ENCODE measurements at places on chromosomes 12 and 14. TPM values are rescaled to one million over a fixed set of nuclear protein-coding genes. Genes with fewer than 3 reads are reported as not detected.

Gene NELL2
- 6.0 TPM for total RNA-seq

Gene KRT85
- total RNA-seq = not detected

DNA sequence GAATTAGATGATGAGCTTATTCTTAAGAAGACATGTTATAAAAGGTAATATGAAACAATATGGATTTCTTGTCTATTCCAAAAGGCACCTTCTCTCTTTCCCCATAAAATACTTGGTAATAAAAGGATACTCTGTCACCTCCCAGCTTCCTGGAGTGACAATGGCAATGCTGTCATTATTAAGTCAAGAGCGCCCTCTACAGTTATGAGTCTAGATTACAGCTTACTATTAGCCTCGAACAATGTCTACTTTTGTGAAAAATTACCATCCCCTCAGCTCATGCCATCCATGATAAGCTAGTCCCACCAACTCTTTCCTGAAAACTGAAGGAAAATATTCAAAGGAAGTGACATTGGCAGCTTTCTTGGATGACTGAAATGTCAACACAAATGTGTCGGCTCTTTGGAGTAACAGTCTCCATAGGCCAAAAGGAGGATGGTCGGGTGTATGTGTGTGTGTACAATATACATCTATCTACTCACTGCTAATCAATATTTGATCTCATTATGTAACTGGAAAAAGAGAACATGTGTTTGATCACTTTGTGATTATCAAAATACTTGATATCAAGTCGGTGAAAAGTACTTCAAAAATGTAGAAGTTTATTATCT, 48.7 kb upstream of the CDKN3 start:
- H3K27ac ChIP-seq = no peak overlapping the region
- DNase-seq = no peak

GRCh38 chr12:89384050-89384758, 31.9 kb upstream of the DUSP6 start:
- peaks cover 29% of the 10 kb centered on the region for H3K4me1 ChIP-seq
- peak overlapping the region; percentile 54 for H3K27ac ChIP-seq
- H3K4me3 ChIP-seq = peak overlapping the region; percentile 59

GRCh38 chr12:107385509-107385908, 292.2 kb upstream of the CRY1 start:
- H3K36me3 ChIP-seq = no peaks in the 10 kb centered on the region
- H3K27me3 ChIP-seq = no peaks in the 10 kb centered on the region
- no peak overlapping the region for H3K27ac ChIP-seq
- H3K4me3 ChIP-seq = no peak overlapping the region

DNA sequence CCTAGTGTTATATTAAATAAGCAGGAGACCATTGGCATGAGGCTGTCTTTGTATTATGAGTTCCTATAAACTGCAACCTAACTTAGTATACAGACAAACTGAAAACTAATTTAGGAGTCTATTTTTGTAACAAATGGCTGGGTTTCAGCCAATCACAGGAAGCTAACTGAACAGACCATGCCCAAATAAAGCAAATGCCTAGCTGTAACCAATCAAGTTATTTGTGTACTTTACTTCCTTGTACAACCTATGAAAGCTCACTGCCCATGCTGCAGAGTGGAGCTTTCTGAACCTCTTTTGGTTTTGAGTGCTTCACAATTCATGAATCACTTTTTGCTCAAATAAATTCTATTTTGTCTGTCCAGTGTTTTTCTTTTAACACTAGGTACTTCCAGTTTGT, 41.6 kb downstream of the GUCY2C start:
- no peak overlapping the region for H3K4me3 ChIP-seq
- no peaks in the 10 kb centered on the region for H3K27me3 ChIP-seq
- no peak for DNase-seq
- H3K36me3 ChIP-seq = no peaks in the 10 kb centered on the region
- H3K4me1 ChIP-seq = peaks cover 6% of the 10 kb centered on the region
- no peak overlapping the region for H3K27ac ChIP-seq

DNA sequence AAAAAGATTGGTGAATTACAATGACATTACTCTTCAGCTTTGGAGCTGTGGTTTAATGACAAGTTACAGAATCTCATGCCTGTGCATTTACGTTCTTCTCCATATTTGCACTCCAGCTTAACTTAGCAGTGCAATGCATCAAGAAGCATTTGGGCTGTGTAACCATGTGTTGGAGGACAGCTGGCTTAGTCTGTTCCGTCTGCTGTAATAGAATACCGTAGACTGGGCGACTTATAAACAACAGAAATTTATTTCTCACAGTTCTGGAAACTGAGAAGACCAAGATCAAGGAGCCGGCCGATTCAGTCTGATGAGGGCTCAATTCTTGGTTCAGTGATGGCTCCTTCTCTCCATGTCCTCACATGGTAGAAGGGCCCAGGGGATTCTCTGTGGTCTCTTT, 943.5 kb downstream of the BCL11B start:
- H3K4me1 ChIP-seq = no peaks in the 10 kb centered on the region
- no peak overlapping the region for H3K27ac ChIP-seq
- no peaks in the 10 kb centered on the region for H3K36me3 ChIP-seq
- no peaks in the 10 kb centered on the region for H3K27me3 ChIP-seq
- no peak overlapping the region for H3K4me3 ChIP-seq

GRCh38 chr14:71713451-71713850, 218.8 kb upstream of the RGS6 start:
- peaks cover 25% of the 10 kb centered on the region for H3K4me1 ChIP-seq
- no peak for DNase-seq
- H3K36me3 ChIP-seq = no peaks in the 10 kb centered on the region
- no peak overlapping the region for H3K27ac ChIP-seq

Measured in thoracic aorta (tissue), 2 donors.